Chondrocyte (in vitro differentiated cells): ENCODE measurements at places on chromosomes 5 and 9.

- H3K4me3 ChIP-seq: no peak overlapping the region
- peaks cover 2% of the 10 kb centered on the region for H3K4me1 ChIP-seq
- no peak overlapping the region for H3K27ac ChIP-seq
- peaks cover 2% of the 10 kb centered on the region for H3K27me3 ChIP-seq
Measured at GRCh38 chr5:90902651-90903386, 344.2 kb downstream of the ADGRV1 start.

GRCh38 chr5:621341-621761 is 9.2 kb downstream of the CEP72 start:
- no peak overlapping the region for H3K4me3 ChIP-seq
- DNase-seq: no peak
- no peaks in the 10 kb centered on the region for H3K27me3 ChIP-seq
- H3K4me1 ChIP-seq: no peaks in the 10 kb centered on the region
- H3K27ac ChIP-seq: no peak overlapping the region
- peaks cover 15% of the 10 kb centered on the region for H3K36me3 ChIP-seq

GRCh38 chr9:91810286-91810905 is 139.6 kb downstream of the ROR2 start:
- H3K27ac ChIP-seq: no peak overlapping the region
- H3K4me1 ChIP-seq: peaks cover 30% of the 10 kb centered on the region
- H3K27me3 ChIP-seq: no peaks in the 10 kb centered on the region
- no peak for DNase-seq
- H3K4me3 ChIP-seq: no peak overlapping the region
- peaks cover 1% of the 10 kb centered on the region for H3K36me3 ChIP-seq

- no peak for DNase-seq
- no peaks in the 10 kb centered on the region for H3K36me3 ChIP-seq
- H3K27ac ChIP-seq: no peak overlapping the region
- no peaks in the 10 kb centered on the region for H3K4me1 ChIP-seq
- no peak overlapping the region for H3K4me3 ChIP-seq
- no peaks in the 10 kb centered on the region for H3K27me3 ChIP-seq
Measured at GRCh38 chr9:11551106-11551505, 938.3 kb upstream of the PTPRD start.

DNA sequence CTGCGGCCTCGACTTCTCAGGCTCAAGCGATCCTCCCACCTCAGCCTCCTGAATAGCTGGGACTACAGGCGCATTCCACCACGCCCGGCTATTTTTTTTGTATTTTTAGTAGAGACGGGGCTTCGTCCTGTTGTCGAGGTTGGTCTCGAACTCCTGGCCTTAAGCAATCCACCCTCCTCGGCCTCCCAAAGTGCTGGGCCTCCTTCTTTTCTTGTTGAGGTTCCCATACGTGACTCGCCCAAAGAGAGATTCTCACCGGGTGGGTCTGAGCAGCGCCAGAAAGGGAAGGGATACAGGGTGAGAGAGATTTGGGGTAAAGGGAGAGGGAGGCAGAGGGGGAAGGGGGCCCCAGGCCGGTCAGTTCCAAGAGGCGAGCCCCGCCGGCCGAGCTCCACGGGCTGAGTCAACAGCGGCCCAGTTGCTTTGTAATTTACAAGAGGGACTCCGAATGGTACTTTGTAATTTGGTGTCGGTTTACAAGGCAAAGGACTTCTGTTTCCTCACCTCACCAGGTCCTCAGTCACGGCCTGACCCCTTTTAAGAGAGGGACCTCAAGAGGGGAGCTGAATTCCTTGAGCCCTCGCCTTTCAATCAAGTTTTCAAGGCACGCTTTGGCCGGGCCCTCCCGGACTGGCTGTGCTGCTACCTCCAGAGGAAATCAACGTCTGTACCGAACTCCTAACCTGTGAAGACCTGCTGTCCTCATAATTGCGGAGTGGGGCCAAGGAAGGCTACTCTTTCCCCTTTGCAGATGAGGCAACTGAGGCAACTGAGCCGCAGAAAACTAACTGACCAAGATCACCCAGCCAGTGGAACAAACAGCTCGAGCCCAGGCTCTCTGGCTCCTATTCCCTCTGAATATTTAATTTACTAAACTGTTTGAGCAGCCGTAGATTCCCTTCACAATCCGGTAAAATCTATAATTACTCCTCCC is 3.3 kb upstream of the DMRT2 start:
- no peak overlapping the region for H3K27ac ChIP-seq
- no peak overlapping the region for H3K4me3 ChIP-seq
- H3K36me3 ChIP-seq: peaks cover 5% of the 10 kb centered on the region
- H3K4me1 ChIP-seq: peaks cover 23% of the 10 kb centered on the region

GRCh38 chr9:20041697-20042081 is 252.9 kb upstream of the SLC24A2 start:
- H3K36me3 ChIP-seq: no peaks in the 10 kb centered on the region
- no peaks in the 10 kb centered on the region for H3K4me1 ChIP-seq
- H3K27ac ChIP-seq: no peak overlapping the region
- peaks cover 3% of the 10 kb centered on the region for H3K27me3 ChIP-seq

DNA sequence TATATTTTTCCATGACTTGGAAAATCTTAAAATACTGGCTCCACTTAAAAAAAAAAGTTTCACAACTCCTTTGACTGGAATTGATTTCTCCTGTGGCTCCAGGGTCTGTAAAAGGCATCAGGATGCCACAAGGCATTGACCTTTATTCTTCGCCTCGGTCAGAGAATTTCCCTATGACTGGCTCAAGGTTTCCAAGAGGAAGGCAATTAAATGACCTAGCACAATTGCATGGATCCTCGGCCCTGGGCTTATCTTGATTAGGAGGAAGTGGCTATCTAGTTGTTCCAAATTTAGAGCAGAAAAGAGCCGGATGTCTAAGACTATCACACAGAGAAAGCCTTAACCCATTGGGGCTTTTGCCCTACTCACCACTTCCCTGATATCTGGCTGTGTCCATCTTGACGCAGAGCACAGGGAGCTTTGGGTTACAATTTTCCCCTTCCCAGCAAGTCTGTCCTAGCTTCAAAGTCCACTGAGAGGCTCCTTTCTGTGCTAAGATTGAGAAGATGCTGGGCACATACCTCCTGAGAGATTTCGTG is 56.9 kb upstream of the COL15A1 start:
- DNase-seq: no peak
- no peaks in the 10 kb centered on the region for H3K36me3 ChIP-seq
- peaks cover 23% of the 10 kb centered on the region for H3K4me1 ChIP-seq
- no peak overlapping the region for H3K27ac ChIP-seq
- peaks cover 18% of the 10 kb centered on the region for H3K27me3 ChIP-seq

DNA sequence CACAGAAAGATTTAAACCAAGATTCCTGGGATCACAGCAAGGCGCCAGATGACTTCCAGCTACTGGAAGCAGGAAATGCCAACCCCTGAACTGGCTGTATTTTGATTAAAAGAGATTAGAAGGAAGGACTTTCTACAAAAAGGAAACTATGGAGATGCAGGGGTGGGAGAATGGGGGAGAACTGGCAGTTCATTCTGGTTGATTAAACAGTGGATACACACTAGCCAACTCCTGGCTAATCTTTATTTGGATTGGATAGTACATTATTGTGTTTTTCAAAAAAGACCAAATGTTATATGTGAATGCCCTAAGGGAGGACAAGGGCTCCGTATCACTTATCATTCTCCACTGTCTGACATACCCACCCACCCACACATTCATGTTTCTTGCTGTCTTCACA is 93.2 kb downstream of the CDO1 start:
- peaks cover 8% of the 10 kb centered on the region for H3K27me3 ChIP-seq
- peaks cover 13% of the 10 kb centered on the region for H3K4me1 ChIP-seq
- H3K36me3 ChIP-seq: peaks cover 3% of the 10 kb centered on the region
- no peak overlapping the region for H3K4me3 ChIP-seq
- H3K27ac ChIP-seq: no peak overlapping the region

- DNase-seq: no peak
- no peak overlapping the region for H3K4me3 ChIP-seq
- peaks cover 2% of the 10 kb centered on the region for H3K27me3 ChIP-seq
- no peaks in the 10 kb centered on the region for H3K36me3 ChIP-seq
- H3K4me1 ChIP-seq: no peaks in the 10 kb centered on the region
- no peak overlapping the region for H3K27ac ChIP-seq
Measured at GRCh38 chr5:133700251-133700650, 87.9 kb upstream of the FSTL4 start.

GRCh38 chr9:93244510-93245436 is 60.8 kb downstream of the WNK2 start:
- H3K27me3 ChIP-seq: peaks cover 7% of the 10 kb centered on the region
- H3K4me3 ChIP-seq: no peak overlapping the region
- peaks cover 5% of the 10 kb centered on the region for H3K4me1 ChIP-seq
- no peak for DNase-seq
- H3K27ac ChIP-seq: no peak overlapping the region

- no peak overlapping the region for H3K4me3 ChIP-seq
- peaks cover 45% of the 10 kb centered on the region for H3K4me1 ChIP-seq
- peaks cover 9% of the 10 kb centered on the region for H3K36me3 ChIP-seq
- no peak overlapping the region for H3K27ac ChIP-seq
- no peak for DNase-seq
- H3K27me3 ChIP-seq: no peaks in the 10 kb centered on the region
Measured at GRCh38 chr9:3477236-3477834, 48.5 kb downstream of the RFX3 start.

DNA sequence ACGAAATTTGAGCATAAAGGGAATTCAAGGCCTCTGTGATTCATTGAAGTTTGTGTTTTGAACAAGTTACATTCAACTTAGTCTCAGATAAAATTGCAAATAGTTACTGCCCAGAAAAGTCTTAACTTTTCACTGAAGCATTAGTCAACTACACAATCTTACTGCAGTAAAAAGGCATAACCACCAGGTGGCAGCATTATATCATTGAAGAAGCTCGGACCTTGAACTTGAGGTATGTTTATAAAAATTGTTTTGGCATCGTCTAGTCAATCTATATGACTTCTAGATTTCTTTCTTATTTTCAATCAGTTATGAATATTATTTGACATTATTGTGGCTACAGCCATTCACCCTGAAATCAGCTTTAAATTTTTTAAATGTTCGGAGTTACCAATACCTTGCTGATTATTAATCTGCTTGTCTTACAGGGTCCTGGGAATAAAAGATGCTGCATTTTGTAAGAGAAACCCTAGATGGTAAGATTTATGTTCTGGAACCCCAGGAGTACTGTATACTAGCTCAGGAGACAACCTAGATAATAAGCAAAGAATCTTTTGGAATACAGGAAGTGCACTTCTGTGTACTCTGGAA is 83.9 kb upstream of the GRAMD2B start:
- H3K4me3 ChIP-seq: no peak overlapping the region
- DNase-seq: no peak
- H3K27me3 ChIP-seq: no peaks in the 10 kb centered on the region
- no peak overlapping the region for H3K27ac ChIP-seq

- DNase-seq: no peak
- no peaks in the 10 kb centered on the region for H3K27me3 ChIP-seq
- no peaks in the 10 kb centered on the region for H3K36me3 ChIP-seq
- no peak overlapping the region for H3K4me3 ChIP-seq
Measured at GRCh38 chr5:2802693-2803365, 51.4 kb upstream of the IRX2 start.

DNA sequence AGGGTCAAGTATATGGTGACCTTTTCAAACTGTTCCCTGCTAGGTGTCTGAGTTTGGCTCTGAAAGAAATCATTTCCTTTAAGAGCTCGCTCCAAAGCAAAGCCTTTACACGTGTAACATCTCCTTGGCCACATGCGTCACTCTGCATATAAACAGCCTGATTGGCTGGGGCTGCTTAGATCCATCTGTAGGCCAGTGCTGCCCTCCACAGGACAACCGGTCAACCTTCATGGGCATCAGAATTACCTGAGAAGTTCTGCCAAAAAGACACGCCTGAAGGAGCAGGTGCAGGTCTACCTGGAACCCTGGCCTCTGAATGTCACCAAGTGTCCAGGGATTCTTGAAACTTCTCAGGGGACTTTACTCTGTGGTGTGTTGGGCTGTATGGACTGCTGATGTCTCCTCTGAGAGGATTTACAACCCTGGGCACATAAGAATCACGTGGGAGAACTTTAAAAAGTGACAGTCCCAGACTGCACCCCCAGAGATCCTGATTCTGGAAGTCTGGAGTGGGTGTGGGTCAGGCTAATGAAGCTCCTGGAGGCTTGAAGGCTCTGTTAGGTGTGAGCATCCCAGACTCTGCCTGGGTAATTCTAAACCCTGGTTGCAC is 497.6 kb downstream of the GADD45G start:
- peaks cover 2% of the 10 kb centered on the region for H3K27me3 ChIP-seq
- DNase-seq: no peak
- no peak overlapping the region for H3K27ac ChIP-seq
- no peak overlapping the region for H3K4me3 ChIP-seq
- H3K4me1 ChIP-seq: peaks cover 7% of the 10 kb centered on the region

GRCh38 chr5:51387884-51388275 is 4.6 kb downstream of the ISL1 start:
- H3K4me3 ChIP-seq: no peak overlapping the region
- H3K27me3 ChIP-seq: peaks cover 88% of the 10 kb centered on the region
- H3K36me3 ChIP-seq: peaks cover 2% of the 10 kb centered on the region
- no peak for DNase-seq

DNA sequence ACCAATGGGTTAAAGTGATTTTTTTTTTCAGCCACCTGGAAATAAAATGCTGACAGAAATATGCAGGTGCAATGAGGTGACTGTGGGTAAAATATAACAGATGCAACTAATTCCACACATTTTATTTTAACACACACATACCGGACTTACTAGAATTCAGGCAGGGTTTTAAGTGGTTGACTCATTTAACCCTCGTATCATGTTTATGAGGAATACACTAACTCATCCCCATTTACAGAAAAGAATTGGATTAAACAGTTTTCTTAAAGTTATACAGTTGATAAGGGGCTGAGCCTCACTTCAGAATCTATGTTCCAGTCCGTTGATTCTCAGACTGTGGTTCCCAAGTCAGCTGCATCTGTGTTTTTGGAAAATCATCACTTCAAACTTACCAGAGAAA is 207.5 kb downstream of the CHSY3 start:
- no peak overlapping the region for H3K4me3 ChIP-seq
- H3K36me3 ChIP-seq: no peaks in the 10 kb centered on the region

DNA sequence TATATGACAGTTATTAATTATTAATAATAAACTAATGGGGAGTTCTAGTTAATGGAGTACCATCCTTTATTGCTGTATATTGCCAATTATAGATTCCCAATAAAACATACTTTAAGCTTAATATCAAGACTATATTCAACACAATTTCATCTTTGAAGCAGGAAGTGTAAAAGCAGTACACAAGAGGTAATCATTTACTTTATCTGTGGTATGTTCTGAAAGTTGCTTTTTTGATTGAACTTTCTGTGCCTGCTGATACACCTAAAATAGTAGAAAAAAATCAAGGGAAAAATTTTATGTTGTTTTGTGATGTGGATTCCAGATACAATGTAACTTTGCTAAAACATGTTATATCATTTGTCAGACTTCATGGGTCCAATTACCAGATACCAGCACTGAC is 58.0 kb downstream of the ACO1 start:
- peaks cover 16% of the 10 kb centered on the region for H3K36me3 ChIP-seq
- no peaks in the 10 kb centered on the region for H3K27me3 ChIP-seq
- H3K4me3 ChIP-seq: no peak overlapping the region
- no peak overlapping the region for H3K27ac ChIP-seq
- no peak for DNase-seq

DNA sequence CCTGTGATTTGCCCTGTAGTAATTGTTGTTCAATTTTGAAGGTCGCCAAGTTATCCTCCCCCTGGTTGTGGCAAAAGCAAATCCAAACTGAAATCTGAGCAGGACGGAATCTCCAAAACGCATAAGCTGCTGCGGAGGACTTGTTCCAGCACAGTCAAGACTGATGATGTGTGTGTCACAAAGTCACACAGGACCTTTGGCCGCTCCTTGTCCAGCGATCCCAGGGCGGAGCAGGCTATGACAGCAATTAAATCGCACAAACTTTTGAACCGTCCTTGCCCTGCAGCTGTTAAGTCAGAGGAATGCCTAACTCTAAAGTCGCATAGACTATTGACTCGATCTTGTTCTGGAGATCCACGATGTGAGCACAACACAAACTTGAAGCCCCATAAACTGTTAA is 128.4 kb downstream of the PARP8 start:
- peaks cover 15% of the 10 kb centered on the region for H3K36me3 ChIP-seq
- peak; percentile 38 for DNase-seq
- H3K4me1 ChIP-seq: no peaks in the 10 kb centered on the region
- H3K27me3 ChIP-seq: no peaks in the 10 kb centered on the region
- H3K27ac ChIP-seq: no peak overlapping the region
